ENCODE measurements at places on chromosomes 3 and 15.

DNA sequence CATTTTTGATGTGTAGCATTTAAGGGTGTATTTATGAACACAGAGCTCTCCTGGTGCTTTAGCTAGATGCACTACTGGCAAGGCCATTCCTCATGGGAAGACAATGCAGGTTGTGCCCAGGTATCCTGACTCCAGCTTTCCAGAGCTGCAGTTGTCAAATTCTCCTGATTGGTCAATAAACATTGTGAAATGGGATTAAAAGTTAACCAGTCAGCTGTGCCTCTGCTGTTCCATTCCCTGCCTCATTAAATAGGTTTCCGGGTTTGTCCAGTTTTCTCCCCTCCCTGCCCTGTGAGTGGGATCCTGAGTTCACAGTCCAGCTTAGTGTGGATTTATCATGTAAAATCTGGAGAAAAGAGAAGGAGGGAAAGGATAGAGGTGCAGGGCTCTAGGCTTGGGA, 207.3 kb downstream of the SQOR start:
- DNase-seq = no peak

GRCh38 chr3:7787871-7788828, 713.5 kb upstream of the LMCD1 start:
- DNase-seq = no peak

DNA sequence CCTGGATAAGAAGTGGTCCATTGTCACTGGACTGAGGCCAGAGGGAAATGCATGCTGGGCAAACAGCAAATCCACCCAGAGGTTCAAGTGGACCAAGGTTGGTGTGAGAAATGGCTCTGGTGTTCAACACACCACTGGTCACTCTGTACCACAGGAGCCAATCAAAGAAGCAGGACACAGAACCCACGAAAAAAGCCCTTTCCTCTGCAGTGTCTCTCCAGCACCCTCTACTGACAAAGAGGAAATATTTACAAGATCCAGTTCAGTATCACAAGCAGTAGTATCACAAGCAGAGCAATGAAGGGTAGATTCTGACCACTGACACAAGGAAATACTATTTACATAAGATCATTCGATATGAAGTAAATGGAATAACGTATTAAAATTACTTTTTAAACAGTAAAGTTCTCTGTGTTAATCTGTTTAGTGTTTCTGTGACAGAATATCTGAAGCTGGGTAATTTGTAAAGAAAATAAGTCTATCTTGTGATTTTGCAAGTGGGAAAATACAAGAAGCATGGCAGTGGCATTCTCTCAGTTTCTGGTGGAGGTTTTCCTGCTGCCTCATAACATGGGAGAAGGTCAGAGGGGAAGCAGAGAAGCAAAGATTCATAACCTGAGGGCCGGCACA, 390.7 kb downstream of the EFHB start:
- no peak for DNase-seq

- DNase-seq = no peak
These were observed 121.7 kb upstream of the GOLGA6L4 start for GRCh38 chr15:84113919-84114318.

GRCh38 chr3:33008282-33008681, 56.8 kb downstream of the CCR4 start:
- no peak for DNase-seq

GRCh38 chr15:96398776-96399175, 68.3 kb downstream of the NR2F2 start:
- DNase-seq = no peak
